CD8-positive, alpha-beta memory T cell (primary cell): ENCODE measurements at places on chromosomes 5 and 9.

- DNase-seq: no peak
These were observed at the start of gene ARHGEF28 for GRCh38 chr5:73625944-73626811. ARHGEF28 (plus strand) TSS chr5:73626196; CDS start chr5:73684852, 58,656 bp downstream.

- no peak for DNase-seq
These were observed 150 bp downstream of the SNX30 start for GRCh38 chr9:112750764-112751055.

DNA sequence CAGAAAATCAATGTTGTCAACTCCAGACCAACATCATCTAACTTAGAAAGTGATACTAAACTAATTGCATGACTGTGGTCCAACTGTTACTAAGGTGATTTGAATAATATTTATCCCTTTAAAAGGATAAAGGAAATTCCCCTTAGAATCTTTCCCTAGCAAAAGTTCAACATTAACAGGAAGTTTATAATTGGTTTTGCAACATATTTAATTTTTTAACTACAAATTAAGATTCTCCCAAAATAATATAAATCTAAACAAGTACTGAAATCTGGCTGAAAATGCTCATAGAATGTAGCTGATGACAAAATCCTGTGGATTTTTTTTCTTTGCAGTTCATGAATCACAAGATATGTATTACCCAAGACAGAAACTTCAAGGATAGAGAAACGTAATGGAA, 151.4 kb downstream of the LPAR1 start:
- no peak for DNase-seq

- no peak for DNase-seq
These were observed 909 bp downstream of the AFF4 start for GRCh38 chr5:132962429-132963021.

GRCh38 chr5:27144456-27144855, 106.1 kb upstream of the CDH9 start:
- DNase-seq: no peak
